ENCODE measurements at places on chromosomes 11 and 22. TPM values are rescaled to one million over a fixed set of nuclear protein-coding genes. Genes with fewer than 3 reads are reported as not detected.

POGLUT3 gene
- total RNA-seq: 106 TPM

TRIM51 gene
- total RNA-seq: not detected

CRYBB2 gene
- not detected for total RNA-seq

UPB1 gene
- total RNA-seq: 2.7 TPM

ST14 gene
- total RNA-seq: 0.88 TPM

CALCA gene
- not detected for total RNA-seq

PLAAT2 gene
- total RNA-seq: not detected

LDHAL6A gene
- 0.24 TPM for total RNA-seq

RHOD gene
- total RNA-seq: 10.0 TPM

LRRC51 gene
- 9.6 TPM for total RNA-seq

ST3GAL4 gene
- 53.3 TPM for total RNA-seq
